HuH-7.5 (cell line): ENCODE measurements at places on chromosomes 7 and 10.

GRCh38 chr7:98284335-98285036, 3.0 kb downstream of the BRI3 start:
- no peak for DNase-seq

- peak; percentile 75 for DNase-seq
These were observed at the start of gene RAPGEF5 for GRCh38 chr7:22356701-22357310. Gene RAPGEF5, minus strand, starts transcription at chr7:22357154. Its CDS starts 94 bp downstream, at chr7:22357060.

GRCh38 chr7:118969370-118969769, 744.9 kb downstream of the ANKRD7 start:
- no peak for DNase-seq

GRCh38 chr10:24731942-24732341, 8.3 kb upstream of the ARHGAP21 start:
- no peak for DNase-seq

GRCh38 chr7:134708692-134709091, 62.0 kb downstream of the BPGM start:
- DNase-seq = no peak

GRCh38 chr10:71873582-71874211, 22.6 kb upstream of the PSAP start:
- no peak for DNase-seq
